NCI-H510A treated with DMSO at 0.1 percent for 48 hours (cell line): ENCODE measurements at places on chromosomes 5 and 9.

- DNase-seq: no peak
Measured at GRCh38 chr5:11311731-11312130, 550.7 kb upstream of the DAP start.

GRCh38 chr5:13063088-13063487 is 881.4 kb downstream of the DNAH5 start:
- no peak for DNase-seq

GRCh38 chr5:179668391-179668790 is 12.4 kb downstream of the CBY3 start:
- DNase-seq: no peak

DNA sequence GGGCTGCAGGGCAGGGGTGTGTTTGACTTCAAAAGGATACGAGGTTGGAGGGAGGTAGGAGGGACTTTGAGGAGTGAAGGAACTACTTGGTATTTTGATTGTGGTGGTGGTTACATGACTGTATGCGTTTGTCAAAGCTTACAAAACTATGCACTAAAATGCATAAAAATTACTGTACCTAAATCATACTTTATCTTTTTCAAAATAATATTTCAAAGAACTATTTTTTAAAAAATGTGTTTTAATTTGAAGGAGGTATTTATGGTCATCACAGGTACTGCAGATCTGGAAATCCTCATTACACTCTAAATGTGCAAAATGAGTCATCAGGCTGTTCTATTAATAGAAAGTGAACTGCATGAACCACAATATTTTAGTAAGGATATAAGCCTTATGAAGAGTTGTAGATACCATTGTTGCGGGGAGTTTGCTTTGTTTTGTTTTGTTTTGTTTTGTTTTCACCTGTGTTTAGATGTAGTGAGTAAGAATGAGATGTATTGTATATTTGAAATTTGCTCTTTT is 116.9 kb downstream of the ARRDC3 start:
- no peak for DNase-seq
